Activated T-cell treated with anti-CD3 and anti-CD28 coated beads, Interleukin-2, amount 50 U/mL, for 48 hours (primary cell): ENCODE measurements at places on chromosomes 13 and 19.

- DNase-seq: no peak
These were observed 126.8 kb downstream of the LMO7 start for GRCh38 chr13:75762955-75763354.

DNA sequence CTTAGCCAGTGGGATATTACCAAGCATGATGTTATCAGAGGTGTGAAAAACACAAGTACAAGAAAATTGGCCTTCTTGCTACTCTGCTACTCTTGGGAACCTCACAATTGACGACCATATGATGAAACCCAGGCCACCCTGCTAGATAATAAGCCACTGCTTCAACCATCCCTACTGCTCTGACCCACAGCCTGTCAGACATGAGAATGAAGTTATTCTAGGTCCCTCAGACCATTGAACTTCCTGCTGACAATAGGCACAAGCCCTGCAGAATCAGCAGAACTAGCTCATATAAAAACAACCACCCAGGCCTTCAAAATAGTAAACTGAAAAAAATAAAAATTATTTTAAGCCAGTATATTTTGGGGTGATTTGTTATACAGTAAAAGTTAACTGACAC, 559.9 kb downstream of the KCTD12 start:
- no peak for DNase-seq

GRCh38 chr13:33793726-33794125, 24.2 kb upstream of the RFC3 start:
- DNase-seq: no peak

- peak; percentile 80 for DNase-seq
These were observed at the start of gene ITM2B for GRCh38 chr13:48233046-48233888. TSS of gene ITM2B (plus strand) at chr13:48233206. CDS start at chr13:48233361, 155 bp downstream.

DNA sequence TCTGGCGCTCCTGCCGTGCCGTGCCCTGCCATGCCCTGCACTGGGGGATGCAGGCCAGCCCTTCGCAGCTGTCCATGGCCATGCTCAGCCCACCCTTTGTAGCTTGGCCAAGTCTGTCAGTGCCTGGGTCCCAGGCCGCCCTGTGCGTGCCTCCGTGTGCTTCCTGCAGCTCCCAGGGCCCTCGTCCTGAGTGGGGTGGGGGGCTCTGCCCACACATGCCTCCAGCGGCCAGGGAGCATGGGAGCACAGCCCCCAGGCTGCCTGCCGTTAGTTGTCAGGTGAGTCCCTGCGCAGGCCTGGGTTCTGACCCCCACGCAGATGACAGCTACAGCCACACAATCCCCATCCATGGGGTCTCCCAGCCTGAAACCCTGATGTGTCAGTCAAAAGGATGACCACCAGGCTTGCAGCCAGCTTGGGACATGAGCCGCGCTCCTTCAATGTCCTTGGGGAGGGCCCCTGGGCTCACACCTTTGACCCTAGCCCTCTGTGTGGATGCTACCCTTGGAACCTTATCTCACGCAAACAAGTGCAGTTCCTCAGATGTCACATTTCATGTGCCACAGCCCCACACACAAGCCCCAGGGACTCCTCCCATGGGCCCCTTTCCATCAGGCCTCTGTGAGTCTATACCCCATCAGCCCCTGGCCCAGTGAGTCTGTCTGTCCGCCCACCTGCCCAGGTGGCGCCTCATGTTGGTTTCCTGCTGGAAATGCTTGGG, 24.5 kb downstream of the TMED1 start:
- no peak for DNase-seq

DNA sequence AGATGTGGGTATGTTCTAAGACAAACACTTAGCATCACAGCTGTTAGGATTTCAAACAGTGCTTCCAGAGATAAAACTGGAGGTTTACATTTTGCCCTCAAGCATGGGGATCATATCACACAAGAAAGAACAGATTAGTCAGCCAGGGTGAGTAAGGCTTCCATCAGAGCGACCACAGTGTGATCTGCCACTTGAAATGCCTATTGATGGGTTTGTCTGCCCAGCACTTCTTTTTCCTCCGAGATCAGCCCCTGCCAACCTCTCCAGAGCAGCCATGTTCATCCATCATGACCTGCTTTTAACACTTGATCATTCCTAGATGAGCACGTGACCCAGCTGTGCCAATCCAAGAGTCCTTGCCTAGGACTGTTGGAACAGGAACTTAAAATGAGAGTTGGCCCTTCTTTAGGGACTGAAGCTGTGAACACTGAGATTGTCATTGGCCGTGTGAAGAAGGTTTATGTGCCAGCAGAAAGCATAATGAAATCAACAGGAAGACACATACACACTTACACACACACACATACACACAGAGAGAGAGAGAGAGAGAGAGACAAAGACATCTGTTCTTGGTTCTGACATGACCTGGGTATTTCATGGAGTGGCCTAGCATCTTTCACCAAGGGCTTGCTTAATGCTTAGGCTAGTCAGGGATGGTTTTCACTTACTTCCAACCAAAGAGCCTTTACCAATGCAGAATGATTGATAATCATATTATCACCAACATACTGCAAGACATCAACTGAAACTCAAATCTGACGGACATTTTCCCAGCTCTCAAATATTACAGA, 5.2 kb upstream of the CEBPG start:
- no peak for DNase-seq

DNA sequence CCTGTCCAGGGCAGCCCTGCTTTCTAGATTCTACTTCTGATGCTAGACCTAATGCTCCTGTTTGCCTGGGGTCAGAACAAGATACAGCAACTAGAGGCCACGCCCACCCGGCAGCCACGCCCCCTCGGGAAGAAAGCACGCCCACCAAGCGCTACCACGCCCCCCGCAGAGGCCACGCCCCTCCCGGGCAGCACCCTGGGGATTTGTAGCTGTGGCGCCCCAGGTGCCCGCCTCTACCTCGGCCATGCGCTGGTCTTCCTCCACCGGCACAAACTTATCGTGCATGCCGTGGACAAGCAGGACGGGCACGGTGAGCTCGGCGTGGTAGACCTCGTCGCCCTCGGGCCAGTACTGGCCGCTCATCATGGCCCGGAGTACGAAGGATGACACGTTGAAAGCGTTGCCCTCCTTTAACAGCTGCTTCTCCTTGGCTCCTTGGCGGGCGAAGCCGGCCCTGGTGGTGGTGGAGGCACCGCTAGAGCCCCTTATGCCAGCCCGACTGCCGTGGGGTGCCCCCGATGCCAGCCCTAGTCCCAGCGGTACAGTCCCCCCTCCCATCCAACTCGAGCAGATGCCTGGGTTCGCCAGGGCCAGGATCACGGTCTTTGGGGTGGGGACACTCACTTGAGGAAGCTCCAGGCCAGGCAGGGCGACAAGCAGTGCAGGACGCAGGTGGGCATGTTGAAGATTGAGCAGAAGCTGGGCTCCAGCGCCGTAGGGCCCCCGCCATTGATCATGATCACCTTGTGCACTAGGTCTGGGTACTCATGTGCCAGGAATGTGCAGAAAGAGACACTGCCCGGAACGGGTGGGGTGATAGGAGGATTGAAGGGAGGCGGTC, 9.0 kb downstream of the ABHD8 start:
- peak; percentile 83 for DNase-seq

GRCh38 chr19:29609636-29610035, 3.6 kb downstream of the POP4 start:
- DNase-seq: no peak

DNA sequence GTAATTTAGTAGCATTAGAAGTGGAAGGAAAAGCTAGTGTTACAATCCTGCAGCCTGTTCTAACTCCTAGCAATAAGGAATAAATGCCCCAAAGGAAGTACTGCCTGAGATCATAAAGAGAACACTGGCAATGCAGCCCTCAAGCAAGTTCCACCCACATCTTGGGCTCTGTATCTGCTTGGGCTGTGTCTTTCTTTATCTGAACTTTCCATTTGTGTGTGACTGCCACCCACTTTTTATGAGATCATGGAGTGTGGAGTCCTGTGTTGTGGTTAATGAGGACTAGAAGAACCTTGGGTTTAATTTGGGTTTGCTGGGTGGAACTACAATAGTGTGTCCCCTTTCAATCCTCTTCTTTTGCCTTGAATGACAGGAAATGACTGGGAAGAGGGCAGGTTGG, 38.2 kb downstream of the RFXAP start:
- DNase-seq: no peak

- peak; percentile 94 for DNase-seq
These were observed at the start of gene PNKP for GRCh38 chr19:49866933-49867782. TSS of gene PNKP (minus strand) at chr19:49867576. CDS start at chr19:49867204, 372 bp downstream.

DNA sequence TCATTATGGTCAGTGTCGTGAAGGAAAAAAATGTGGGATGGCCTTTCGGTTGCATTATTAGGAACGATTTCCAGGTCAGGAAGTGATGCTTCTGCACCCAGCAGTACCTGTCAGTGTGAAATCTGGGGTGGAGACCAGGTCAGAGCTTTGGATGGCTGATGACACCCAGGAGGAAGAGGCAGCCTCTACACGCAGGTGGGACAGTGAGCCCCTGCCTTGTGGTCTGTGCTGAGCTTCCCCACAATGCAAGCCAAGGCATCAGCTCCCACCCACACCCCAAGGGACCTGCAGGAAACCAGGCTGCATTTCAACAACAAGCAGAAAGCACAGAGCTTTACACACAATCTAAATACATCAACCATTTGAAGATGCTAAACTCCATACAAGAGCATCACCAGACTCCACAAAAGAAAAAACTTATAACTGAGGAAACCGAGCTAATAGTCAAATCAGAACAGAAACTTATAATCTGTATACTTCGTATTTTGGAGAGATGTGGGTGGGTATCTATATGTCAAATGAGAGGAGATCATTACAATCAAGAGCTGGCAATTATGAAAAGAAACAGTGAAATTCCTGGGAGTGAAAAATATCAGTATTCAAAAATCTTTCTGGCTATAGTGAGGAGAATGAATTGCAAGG, 130.1 kb downstream of the ZDHHC20 start:
- no peak for DNase-seq

- DNase-seq: no peak
These were observed 1.1 kb downstream of the RUBCNL start for GRCh38 chr13:46385946-46386345.

DNA sequence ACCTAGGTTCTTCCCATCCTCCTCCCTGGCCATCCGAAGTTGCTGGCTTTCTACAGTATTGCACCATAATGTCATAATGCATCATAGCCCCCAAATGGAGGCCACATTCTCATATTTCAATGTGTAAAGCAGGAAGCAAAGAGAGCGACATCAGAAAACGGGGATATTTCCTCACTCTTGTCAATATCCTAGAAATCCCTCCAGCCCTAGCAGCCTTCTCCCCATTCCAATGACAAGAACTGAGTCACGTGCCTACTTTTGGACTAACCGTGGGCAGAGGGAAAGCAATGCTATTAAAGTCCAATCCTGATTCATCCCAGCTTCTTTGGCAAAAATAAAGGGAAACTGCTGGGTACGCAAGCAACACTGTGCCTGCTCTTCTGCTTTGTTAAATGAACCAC, 4.3 kb upstream of the RAP2A start:
- DNase-seq: no peak

GRCh38 chr13:41827507-41828213, 133.2 kb downstream of the VWA8 start:
- DNase-seq: no peak
